Fibroblast of the aortic adventitia (primary cell): ENCODE measurements at places on chromosomes 4 and X.

- DNase-seq: no peak
Observed at GRCh38 chrX:110667706-110668105, 127.9 kb downstream of the CHRDL1 start.

DNA sequence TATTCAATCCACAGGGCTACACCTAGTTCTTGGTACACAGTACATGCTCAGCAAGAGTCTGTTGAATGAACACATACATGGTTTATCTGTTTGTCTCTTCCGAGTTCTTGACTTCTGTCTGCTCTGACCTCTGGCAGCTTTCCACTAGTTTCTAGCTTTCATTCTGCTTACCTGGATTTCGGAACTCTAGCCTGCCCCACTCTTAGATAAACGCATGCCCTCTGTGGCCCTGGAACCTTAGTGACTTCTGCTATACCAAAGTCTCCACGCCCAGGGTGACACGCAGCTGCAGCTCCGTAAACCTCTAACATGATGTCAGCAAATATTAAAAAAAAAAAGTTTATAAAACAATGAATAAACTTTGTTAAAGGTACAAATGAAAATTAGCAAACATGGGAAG is 1.3 kb upstream of the SLC25A4 start:
- DNase-seq: no peak

DNA sequence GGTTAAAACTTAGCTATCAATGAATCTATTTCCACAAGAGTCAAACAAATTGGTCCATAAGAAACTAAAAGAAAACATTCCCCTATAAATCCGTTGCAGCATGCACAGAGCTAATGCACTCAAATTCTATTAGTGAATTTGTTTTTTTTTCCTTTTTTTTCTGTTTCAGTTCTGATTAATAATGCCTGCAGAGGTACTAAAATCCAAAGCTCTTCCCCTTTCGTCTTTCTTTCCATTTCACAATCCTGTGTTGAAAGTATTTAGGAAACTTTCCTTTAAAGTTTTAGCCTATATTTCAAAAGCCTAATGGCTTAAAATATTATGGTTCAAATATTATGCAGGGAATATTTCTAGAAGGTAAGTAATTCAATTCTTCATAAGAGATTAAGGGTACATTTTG is 45.9 kb upstream of the VEGFD start:
- DNase-seq: no peak

GRCh38 chr4:108555701-108556100 is 64.7 kb upstream of the RPL34 start:
- DNase-seq: no peak

- DNase-seq: no peak
Observed at GRCh38 chr4:156633847-156634246, 337.8 kb downstream of the PDGFC start.

DNA sequence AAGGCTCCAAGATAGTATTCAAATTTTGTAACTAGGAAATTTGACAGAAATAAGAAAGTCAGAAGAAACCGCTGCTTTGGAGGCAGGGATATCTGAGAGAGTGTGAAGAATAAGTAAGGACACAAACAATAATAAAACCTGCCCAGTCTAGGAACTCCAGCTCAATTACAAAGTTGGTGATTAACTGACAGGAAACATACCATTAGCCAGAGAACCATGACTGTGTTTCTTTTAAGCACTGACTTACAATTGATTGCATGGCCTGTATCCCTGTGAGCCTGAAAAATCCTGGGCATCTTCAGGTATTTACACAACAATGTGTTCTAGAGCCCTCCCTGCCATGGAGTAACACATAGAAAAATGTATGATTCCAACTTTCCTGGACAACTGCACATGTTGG is 127.4 kb downstream of the GRIA3 start:
- DNase-seq: no peak
